ENCODE measurements at places on chromosomes 12 and 14.

- H3K36me3 ChIP-seq = no peaks in the 10 kb centered on the region
- no peak for DNase-seq
- no peak overlapping the region for H3K4me3 ChIP-seq
- no peaks in the 10 kb centered on the region for H3K27me3 ChIP-seq
- no peaks in the 10 kb centered on the region for H3K4me1 ChIP-seq
Observed at GRCh38 chr14:55710506-55711041, 130.6 kb downstream of the KTN1 start.

- no peak for DNase-seq
- H3K36me3 ChIP-seq = no peaks in the 10 kb centered on the region
- H3K4me3 ChIP-seq = no peak overlapping the region
- peaks cover 7% of the 10 kb centered on the region for H3K27me3 ChIP-seq
- peaks cover 10% of the 10 kb centered on the region for H3K4me1 ChIP-seq
Observed at GRCh38 chr14:28756884-28757570, 9.6 kb upstream of the FOXG1 start.

- H3K27me3 ChIP-seq = no peaks in the 10 kb centered on the region
- no peaks in the 10 kb centered on the region for H3K4me1 ChIP-seq
- DNase-seq = peak; percentile 88
- no peaks in the 10 kb centered on the region for H3K36me3 ChIP-seq
- H3K27ac ChIP-seq = no peak overlapping the region
Observed at GRCh38 chr14:90788031-90788430, 28.2 kb downstream of the TTC7B start.

DNA sequence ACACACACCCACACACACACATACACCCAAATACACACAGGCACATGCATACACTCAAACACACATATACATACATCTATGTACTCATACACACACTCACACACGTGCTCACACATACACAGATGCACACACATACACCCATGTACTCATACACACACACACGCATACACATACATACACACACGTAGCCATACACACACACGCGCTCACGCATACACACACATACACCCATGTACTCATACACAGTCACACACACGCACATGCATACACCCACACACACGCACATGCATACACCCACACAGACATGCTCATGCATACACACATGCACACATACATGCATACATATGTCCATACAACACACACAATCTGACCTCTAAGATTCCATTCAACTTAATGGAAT, 87.7 kb upstream of the ANO2 start:
- H3K27ac ChIP-seq = no peak overlapping the region
- no peaks in the 10 kb centered on the region for H3K36me3 ChIP-seq
- H3K27me3 ChIP-seq = no peaks in the 10 kb centered on the region

- H3K27me3 ChIP-seq = no peaks in the 10 kb centered on the region
- H3K36me3 ChIP-seq = no peaks in the 10 kb centered on the region
- H3K4me1 ChIP-seq = peaks cover 48% of the 10 kb centered on the region
- H3K4me3 ChIP-seq = peak overlapping the region; percentile 98
Observed at GRCh38 chr12:45989287-45989686, 1.1 kb downstream of the SCAF11 start.

- H3K27me3 ChIP-seq = no peaks in the 10 kb centered on the region
- H3K27ac ChIP-seq = no peak overlapping the region
- no peaks in the 10 kb centered on the region for H3K4me1 ChIP-seq
- no peak overlapping the region for H3K4me3 ChIP-seq
- H3K36me3 ChIP-seq = no peaks in the 10 kb centered on the region
Observed at GRCh38 chr12:41699658-41700057, 445.0 kb downstream of the GXYLT1 start.

DNA sequence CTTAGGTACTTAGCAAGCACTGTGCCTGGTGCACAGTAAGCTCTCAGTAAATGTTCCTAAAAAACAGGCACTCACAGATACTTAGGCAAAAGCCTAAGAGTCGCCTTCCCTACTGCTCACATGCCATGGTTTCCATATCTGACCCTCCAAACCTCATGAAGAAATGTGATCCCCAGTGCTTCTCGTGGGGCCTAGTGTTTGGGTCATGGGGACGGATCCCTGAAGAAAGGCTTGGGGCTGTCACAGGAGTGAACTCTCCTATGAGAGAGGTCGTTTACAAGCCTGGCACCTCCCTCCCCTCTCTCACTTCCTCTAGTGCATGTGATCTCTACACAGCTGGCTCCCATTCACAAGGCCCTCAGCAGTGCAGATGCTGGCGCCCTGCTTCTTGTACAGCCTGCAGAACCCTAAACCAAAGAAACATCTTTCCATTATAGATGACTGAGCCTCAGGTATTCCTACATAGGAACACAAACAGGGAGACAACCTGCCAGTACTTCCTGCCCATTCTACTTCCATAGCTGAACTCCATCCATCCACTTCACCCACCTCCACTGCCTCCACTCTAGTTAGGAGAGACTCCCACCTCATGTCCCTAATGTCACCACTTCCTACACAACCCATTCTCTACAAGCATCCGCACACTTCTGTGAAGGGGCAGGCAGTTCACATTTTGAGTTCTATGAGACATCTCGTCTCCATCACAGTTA, 2.9 kb downstream of the SLC15A4 start:
- no peaks in the 10 kb centered on the region for H3K36me3 ChIP-seq
- no peak for DNase-seq
- H3K4me1 ChIP-seq = peaks cover 73% of the 10 kb centered on the region

DNA sequence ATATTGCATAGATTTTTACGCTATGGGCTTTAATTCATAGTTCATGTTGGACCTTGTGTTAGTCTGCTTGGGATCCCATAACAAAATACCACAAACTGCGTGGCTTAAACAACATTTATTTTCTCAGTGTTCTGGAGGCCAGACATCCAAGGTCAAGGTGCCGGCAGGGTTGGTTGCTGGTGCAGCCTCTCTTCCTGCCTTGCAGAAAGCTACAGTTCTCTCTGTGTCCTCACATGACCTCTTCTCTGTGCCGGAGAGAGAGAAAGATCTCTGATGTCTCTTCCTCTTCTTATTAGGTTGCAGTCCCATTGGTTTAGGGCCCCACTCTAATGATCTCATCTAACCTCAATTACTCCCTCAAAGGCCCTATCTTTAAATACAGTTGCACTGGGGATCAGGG, 170.5 kb downstream of the IPO8 start:
- H3K4me1 ChIP-seq = no peaks in the 10 kb centered on the region
- no peak overlapping the region for H3K27ac ChIP-seq
- DNase-seq = no peak
- no peaks in the 10 kb centered on the region for H3K36me3 ChIP-seq
- H3K4me3 ChIP-seq = no peak overlapping the region
- no peaks in the 10 kb centered on the region for H3K27me3 ChIP-seq

- no peak overlapping the region for H3K27ac ChIP-seq
- H3K4me1 ChIP-seq = no peaks in the 10 kb centered on the region
- H3K36me3 ChIP-seq = no peaks in the 10 kb centered on the region
- no peak overlapping the region for H3K4me3 ChIP-seq
Observed at GRCh38 chr14:72677664-72678063, 216.2 kb downstream of the DPF3 start.

- DNase-seq = no peak
- no peaks in the 10 kb centered on the region for H3K27me3 ChIP-seq
- H3K27ac ChIP-seq = no peak overlapping the region
- no peaks in the 10 kb centered on the region for H3K4me1 ChIP-seq
- no peaks in the 10 kb centered on the region for H3K36me3 ChIP-seq
Observed at GRCh38 chr14:72812292-72812851, 81.5 kb downstream of the DPF3 start.

GRCh38 chr12:131390412-131391334, 320.2 kb upstream of the SFSWAP start:
- no peaks in the 10 kb centered on the region for H3K27me3 ChIP-seq
- H3K4me1 ChIP-seq = no peaks in the 10 kb centered on the region
- no peak overlapping the region for H3K4me3 ChIP-seq
- no peak for DNase-seq
- no peaks in the 10 kb centered on the region for H3K36me3 ChIP-seq

DNA sequence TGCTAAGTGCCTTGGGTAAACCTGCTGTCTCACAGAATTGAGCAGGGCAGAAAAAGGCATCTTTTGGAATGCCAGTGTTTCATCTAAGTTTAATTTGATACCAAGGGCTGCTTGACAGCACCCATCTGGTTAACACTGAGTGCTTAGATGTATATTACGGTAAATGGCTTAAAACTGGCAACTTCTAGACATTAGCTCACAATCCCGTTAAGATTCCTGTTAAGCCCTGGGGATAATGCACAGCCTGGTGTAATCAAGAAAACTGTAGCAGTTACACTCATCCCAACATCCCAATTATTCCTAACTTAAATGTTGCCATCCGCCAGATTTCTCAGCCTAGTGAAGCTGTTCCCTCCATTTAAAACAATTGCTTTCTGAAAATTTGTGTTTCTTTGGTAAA, 29.9 kb downstream of the PPFIBP1 start:
- no peak for DNase-seq
- no peaks in the 10 kb centered on the region for H3K36me3 ChIP-seq
- no peaks in the 10 kb centered on the region for H3K27me3 ChIP-seq
- H3K4me1 ChIP-seq = peaks cover 97% of the 10 kb centered on the region
- peak overlapping the region; percentile 8 for H3K4me3 ChIP-seq

DNA sequence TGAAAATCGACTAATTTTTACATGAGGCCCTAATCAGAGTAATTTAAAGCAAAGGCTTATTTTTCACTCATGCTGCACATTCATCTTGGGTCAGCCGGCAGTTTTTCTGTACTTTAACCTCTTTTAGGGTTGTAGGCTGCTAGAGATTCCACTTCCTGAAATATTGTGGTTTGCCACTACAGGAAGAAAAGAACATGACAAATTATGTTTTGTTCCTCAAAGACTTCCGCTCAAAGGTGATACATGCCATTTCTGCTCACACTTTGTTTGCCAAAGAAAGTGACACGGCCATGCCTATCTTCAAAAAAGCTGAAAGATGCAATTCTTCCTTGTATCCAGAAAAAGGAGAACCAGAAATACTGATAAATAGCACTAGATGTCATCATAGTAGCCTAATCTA, 183.4 kb upstream of the PPFIA2 start:
- no peak overlapping the region for H3K4me3 ChIP-seq
- DNase-seq = no peak
- H3K27ac ChIP-seq = no peak overlapping the region
- H3K27me3 ChIP-seq = no peaks in the 10 kb centered on the region

DNA sequence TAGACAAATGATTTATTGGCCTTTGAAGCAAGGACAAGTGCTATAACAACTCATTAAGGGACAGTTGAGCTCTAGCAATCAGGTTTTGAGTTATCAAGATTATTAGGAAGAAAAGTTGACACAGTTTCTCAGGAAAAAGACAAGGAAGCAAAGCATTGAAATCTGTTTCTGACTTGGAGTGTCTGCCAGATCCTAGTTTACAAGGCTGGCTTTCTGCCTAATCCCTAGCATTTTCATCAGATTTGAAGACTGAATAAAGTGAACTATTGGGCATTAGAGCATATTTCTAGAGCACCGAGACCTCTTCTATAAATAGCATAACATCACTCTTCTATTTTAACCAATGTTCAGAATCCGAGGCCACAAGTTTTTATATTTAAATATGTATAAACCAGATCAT, 7.0 kb downstream of the SYT1 start:
- no peaks in the 10 kb centered on the region for H3K36me3 ChIP-seq
- peaks cover 8% of the 10 kb centered on the region for H3K4me1 ChIP-seq
- no peak overlapping the region for H3K4me3 ChIP-seq
- no peak overlapping the region for H3K27ac ChIP-seq
- no peak for DNase-seq
- H3K27me3 ChIP-seq = no peaks in the 10 kb centered on the region

DNA sequence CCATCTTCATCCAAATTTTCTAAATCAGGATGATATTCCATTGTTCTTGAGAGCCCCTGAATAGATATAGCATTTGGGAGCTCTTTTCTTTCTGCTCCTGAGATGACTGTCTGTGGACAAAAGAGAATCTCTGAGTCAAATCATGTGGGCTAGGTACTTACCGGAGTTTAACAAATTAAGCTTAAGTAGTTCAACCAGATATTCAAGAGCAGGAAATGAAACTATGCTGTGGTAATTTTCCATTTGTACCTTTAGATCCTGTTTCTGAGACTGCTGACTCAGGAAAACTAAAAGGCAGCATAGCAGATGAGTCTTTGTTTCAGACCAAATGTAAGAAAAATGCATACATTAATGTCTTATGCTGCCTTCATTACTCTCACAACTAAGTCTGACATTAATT, at the start of gene CLEC7A:
Gene CLEC7A (minus strand): TSS at position 158 of the 400 bp plus-strand sequence. CDS start 117 bp downstream, at position 41.
- DNase-seq = no peak
- no peak within 1 kb of the TSS for H3K4me3 ChIP-seq
- H3K27ac ChIP-seq = peak within 1 kb of the TSS; percentile 39
- H3K27me3 ChIP-seq = no peaks in the 10 kb centered on the region
- H3K36me3 ChIP-seq = no peaks in the 10 kb centered on the region

Measured in vagina (tissue), 2 donors.